T1000 (cell line): ENCODE measurements at places on chromosomes 3 and 15.

DNA sequence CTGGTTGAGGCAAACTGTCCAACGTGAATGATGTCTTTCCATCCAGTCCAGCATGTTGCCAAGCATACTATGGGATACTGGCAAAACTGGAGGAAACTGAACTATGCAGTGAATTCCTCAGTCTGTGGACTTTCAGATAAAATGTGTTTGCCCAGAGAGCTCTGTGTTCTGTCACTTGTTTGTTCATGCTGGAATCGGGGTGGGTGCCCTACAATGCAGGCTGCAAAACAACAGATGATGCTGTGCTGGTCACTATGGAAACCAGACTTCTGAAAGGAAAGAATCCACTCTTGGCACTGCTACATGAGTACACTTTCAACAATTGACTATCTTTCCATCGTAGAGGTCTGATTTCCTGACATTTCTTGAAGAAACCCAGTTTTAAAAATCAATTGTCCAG lies 272.5 kb upstream of the ARHGEF26 start:
- no peak for DNase-seq

GRCh38 chr3:14592390-14592789 lies 52.2 kb upstream of the GRIP2 start:
- DNase-seq = no peak

DNA sequence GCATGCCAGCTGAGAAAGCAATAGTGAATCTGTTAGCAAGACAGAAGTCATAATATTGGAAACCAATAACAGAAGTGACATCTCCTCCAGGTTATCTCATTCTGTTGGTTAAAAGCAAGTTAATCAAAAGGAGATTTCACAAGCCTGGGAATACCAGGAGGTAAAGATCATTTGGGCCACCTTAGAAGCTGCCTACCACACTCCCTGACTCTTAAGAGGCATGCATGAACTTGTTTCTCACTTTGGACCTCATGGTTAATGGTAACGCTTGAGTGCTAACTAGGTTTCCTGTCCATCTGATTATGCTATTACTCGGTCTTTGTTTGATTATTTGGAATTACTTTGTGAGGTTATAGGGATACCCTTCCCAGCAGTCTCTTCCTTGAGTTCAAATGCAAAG lies 650.8 kb upstream of the SGO1 start:
- DNase-seq = no peak

DNA sequence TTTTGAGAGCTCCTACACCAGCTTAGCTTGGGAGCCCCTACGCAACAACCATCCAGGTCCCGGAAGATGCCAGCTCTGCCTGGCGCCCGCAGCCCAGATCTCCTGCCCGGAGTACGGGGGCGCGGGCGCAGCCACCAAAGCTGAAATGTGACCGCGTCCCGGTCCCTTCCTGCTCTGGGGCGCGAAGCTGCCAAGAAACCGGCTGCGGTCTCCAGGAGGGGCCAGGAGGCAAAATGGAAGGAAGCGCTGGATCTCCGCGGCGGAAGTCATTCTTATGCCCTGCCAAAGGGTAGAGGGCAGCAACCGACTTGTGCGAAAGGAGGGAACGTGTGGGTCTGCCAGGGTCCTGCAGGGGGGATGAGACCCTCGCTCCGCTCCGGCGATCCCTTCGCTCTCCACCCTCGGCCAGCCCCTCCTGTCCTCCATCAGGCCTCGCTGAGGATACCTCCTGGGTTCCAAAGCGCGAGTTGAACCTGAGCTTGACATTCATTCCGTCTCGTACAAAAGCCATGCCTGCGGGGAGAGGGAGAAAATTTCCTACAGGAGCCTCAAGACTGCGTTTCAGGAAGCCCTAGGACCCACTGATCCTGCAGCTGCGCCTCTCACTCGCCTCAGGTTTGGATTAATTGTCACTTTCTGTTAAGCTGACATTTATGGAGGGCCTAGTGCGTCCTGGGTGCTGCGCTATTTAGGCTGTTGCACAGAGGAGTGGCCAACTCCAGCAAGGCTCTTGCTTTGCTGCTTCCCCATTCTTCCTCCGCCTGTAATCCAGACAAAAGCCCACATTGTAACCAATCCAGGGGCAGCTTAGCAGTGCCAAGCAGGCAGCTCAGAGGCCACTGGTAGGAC lies 98.3 kb upstream of the VGLL3 start:
- no peak for DNase-seq

GRCh38 chr3:25468866-25469319 lies 40.8 kb downstream of the RARB start:
- DNase-seq = no peak

DNA sequence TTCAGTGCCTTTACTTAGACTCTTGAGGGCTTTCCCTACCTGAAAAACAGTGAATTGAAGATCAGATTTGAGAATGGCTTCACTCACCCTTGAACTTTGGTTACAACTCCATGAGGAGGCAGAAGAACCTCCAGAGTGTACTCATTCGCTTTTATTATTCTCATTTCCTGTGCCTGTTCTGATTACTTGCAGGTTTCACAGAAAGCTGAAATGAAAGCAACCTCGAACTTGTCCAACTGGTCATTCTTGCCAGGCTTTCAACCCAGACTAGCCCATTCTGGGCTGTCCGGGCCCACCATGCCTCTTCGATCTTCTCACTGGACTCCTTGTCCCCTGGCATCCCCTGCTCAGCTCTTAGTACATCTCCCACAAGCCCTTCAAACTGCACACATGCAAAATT lies 20.2 kb upstream of the THUMPD3 start:
- no peak for DNase-seq

GRCh38 chr3:150116196-150116595 lies 145.5 kb upstream of the PFN2 start:
- no peak for DNase-seq

GRCh38 chr3:190142041-190142440 lies 21.3 kb upstream of the P3H2 start:
- DNase-seq = no peak

- no peak for DNase-seq
Measured at GRCh38 chr3:145429546-145429945, 731.4 kb downstream of the PLOD2 start.

DNA sequence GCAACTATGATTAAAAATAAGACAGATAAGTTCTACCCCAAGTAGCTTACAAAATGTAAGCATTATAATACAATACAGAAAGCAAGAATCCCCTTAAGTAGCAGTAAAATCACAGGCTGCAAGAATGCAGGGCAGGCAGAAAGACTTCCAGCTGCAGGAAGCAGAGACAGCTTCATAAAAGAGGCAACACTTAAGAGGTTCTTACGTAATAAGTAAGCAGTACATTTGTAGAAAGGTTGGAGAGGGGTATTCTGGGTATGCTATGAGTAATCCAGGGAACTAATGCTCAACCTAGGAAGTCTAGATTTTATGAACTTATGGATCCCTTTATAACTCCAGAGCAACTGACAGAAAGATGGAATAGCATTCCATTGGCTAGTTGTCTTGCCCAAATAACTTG lies 151.6 kb downstream of the IL5RA start:
- DNase-seq = no peak

- no peak for DNase-seq
Measured at GRCh38 chr3:11386465-11387113, 114.4 kb downstream of the ATG7 start.

GRCh38 chr3:5035692-5036391 lies 56.6 kb downstream of the BHLHE40 start:
- no peak for DNase-seq

- DNase-seq = no peak
Measured at GRCh38 chr15:90305932-90306331, 40.5 kb downstream of the NGRN start.

DNA sequence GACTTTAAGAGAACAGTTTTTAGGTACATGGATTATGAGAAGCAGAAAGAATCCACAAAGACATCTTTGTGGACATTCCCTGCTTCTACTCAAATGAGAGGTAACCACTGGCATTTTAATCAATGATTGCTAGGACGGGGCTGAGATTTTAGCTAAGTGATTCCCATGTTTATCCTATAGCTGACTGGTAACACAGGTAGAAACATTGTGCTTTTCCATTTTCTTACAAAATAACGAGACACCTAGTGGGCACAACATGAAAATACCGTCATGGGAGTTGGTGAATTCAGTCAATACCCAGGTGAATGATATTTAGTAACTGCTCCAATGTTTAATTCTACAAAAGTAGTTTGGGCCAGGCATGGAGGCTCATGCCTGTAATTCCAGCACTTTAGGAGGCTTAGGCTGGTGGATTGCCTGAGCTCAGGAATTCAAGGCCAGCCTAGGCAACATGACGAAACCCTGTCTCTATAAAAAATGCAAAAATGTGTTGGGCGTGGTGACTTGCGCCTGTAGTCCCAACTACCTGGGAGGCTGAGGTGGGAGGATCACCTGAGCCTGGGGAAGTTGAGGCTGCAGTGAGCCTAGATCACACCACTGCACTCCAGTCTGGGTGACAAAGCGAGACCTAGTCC lies 37.2 kb upstream of the DENND4A start:
- DNase-seq = no peak

GRCh38 chr3:197782230-197782629 lies 8.8 kb upstream of the LRCH3 start:
- DNase-seq = no peak

DNA sequence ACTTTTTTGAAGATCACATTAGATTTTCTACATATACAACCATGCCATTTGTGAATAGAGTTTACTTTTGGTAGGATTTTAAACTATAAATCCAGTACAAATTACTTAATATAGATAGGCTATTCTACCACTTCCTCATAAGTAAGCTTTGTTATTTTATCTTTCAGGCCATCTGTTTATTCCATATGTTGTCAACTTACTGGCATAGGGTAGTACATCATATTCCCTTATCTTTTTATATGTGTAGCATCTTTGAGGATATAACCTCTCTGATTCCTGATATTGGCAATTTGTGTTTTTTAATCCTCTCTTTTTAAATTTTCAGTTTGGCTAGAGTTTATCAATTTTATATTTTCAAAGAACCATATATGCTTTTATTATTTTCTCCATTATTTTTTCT lies 515.4 kb downstream of the DIPK2A start:
- DNase-seq = no peak

- DNase-seq = no peak
Measured at GRCh38 chr15:47754312-47754711, 37.0 kb downstream of the SEMA6D start.

DNA sequence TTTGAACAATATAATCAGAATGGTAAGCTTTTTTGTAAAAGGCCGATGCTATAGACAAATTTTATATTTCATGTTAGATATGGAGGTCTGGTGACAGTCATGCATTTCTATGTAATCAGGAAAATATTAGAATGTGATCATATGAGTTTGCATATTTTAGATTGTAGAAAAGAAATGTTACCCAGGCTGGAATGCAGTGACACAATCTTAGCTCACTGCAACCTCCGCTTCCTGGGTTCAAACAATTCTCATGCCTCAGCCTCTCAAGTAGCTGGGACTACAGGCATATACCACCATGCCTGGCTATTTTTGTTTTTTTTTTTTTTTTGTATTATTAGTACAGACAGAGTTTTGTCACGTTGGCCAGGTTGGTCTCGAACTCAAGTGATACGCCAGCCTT lies 152.0 kb downstream of the LMLN start:
- DNase-seq = no peak

- DNase-seq = no peak
Measured at GRCh38 chr3:162670181-162670580, 1173.6 kb downstream of the OTOL1 start.

DNA sequence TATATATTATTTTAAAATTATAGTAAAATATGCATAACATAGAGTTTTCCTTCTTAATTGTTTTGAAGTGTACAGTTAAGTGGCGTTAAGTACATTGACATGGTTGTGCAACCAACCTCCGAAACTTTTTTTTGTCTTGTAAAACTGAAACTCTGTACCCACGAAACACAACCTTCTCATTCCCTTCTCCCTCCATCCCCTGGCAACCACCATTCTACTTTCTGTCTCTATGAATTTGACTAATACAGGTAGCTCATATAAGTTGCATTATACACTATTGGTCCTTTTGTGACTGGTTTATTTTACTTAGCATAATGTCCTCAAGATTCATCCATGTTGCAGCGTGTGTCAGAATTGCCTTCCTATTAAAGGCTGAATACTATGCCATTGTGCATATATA lies 179.4 kb downstream of the SATB1 start:
- DNase-seq = no peak

DNA sequence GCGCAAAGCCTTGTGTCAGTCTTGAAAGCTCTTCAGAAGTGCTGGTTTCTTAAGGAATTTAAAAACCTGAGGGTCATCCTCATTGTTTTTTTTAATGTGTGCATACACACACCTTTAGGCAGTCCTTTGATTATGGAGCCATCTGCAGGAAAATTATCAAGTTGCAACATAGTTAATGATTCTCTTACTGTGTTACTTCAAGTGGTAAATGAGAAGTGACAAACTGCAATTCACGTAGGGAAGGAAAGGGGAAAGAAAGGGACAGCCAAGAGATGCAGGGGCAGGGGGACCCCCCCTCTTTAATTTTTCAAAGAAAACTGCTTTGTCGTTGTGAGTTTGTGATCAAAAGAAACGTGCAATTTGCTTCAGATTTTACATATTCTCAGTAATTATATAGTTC lies 162.4 kb upstream of the CGNL1 start:
- no peak for DNase-seq

- DNase-seq = no peak
Measured at GRCh38 chr15:93298901-93299300, 209.9 kb upstream of the RGMA start.

GRCh38 chr3:72947715-72948490 lies 48.7 kb upstream of the PPP4R2 start:
- DNase-seq = no peak

DNA sequence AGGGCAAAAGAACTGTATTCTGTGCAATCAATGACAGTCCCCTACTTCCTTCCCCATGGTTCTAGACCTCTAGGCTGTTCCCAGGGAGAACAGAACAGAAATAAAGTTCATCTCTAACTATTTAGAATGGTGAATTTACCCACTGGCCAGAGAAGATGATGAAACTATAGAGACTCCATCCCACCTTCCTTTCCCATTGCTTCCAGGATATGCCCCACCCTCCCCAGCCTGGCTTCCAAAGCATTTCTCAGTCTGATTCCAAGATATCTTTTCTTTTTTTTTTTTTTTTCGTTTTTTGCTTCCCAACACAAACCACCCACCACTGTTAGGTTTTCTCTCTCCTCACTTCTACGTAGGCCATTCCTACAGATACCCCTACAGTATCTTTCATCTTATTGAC lies 25.1 kb upstream of the SMAD3 start:
- DNase-seq = no peak

DNA sequence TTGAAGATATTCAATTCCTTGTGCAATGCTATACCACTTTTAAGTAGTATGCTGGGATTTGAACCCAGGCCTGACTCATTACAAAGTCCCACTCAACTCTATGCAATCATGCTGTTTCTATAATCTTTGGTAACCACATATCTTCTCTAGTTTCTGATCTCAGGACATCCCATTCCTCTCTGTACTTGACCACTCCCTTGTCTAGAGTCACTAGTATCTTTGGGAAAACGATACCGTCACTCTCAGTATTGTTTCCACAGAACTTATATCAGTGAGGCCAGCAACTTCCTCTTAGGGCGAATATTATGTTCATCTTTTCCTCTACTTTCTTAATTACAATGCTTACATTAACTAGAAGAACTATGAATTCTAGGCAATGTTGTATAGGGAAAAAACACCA lies 137.3 kb upstream of the TSPAN3 start:
- no peak for DNase-seq
